ENCODE measurements at places on chromosomes 1 and 21. TPM values are rescaled to one million over a fixed set of nuclear protein-coding genes. Genes with fewer than 3 reads are reported as not detected.

- DNase-seq, result no peak
Measured at GRCh38 chr1:171644805-171645483, 7.5 kb downstream of the MYOC start.

- no peak for DNase-seq
Measured at GRCh38 chr21:45537746-45538291, 4.4 kb downstream of the SLC19A1 start.

GRCh38 chr1:121586369-121587229, 401.8 kb downstream of the SRGAP2C start:
- DNase-seq, result no peak

DNA sequence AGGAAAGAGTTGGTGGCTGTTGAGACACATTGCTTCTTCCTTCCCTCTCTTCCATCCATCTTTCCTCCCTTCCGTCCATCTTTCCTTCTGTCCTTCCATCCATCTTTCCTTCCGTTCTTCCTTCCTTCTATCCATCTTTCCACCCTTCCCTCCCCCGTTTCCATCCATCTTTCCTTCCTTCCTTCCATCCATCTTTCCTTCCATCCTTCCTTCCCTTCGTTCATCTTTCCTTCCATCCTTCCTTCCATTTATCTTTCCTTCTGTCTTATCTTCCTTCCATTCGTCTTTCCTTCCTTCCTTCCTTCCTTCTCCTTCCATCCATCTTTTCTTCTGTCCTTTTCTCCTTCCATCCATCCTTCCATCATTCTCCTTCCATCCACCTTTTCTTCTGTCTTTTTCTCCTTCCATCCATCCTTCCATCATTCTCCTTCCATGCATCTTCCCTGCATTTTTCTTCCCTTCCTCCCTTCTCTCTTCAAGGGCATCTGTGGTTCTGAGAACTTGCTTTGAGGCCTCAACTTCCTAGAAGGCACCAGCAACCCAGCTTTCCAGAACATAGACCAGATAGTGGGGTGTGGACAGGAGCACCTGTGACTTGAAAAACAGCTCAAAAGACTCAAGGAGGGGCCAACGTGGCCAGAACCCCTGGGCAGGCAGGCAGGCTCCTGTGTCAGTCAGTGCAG, 48.9 kb upstream of the SELENON start:
- no peak for DNase-seq

The RIIAD1 gene
- polyA plus RNA-seq, result not detected

All from left renal pelvis (tissue), 4 donors.